ENCODE measurements at places on chromosomes 4 and X.
A peak's percentile ranks its signal among the peaks of the same experiment; 100 is the strongest.

- DNase-seq = no peak
These were observed 256.5 kb downstream of the CAMK2D start for GRCh38 chr4:113505044-113505443.

- peak; percentile 14 for DNase-seq
These were observed 325.9 kb downstream of the NR3C2 start for GRCh38 chr4:148116264-148116663.

- DNase-seq = no peak
These were observed 1073.7 kb downstream of the PDHA2 start for GRCh38 chr4:96913441-96914080.

DNA sequence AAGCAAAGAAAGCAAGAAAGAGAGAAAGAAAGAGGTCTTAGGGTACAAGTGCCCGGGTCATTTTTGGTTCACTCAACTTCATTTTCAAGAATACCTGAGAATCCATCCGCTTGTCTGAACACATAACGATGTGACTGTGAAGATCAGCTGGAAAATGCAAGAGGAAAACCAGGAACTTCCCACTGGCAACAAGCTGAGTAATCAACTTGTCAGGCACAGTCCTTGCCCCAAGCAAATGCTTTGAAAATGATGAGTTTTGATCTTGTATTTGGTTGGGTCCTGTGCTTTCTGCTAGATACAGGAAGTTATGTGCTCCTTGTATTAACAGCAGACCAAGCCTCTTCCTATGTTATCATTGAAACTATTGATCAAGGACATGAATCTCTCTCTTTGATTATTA, 239.1 kb downstream of the ASMT start:
- no peak for DNase-seq

GRCh38 chr4:137307806-137308205, 224.5 kb downstream of the PCDH18 start:
- no peak for DNase-seq

GRCh38 chr4:14783011-14783877, 219.0 kb upstream of the CPEB2 start:
- no peak for DNase-seq

- no peak for DNase-seq
These were observed 553.6 kb upstream of the BOD1L1 start for GRCh38 chr4:14180983-14181601.

DNA sequence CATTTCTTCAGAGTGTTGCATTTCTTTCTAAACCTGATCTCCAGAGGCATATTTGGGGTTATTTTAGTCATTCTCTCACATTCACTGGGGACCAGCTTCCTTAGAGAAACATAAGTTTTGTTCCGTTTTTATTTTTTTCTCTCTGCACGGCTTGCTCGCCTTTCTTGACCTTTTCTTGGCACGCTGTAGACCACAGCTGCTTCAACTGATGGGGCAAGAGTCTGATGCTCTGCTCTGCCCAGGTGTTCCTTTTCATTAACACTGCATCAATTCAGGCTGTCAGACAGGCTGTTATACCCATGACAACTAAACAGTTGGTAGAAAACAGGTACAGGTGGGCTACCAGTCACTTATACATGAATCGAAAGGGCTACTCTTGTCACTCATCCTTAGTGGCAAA, 682.2 kb upstream of the DIAPH2 start:
- no peak for DNase-seq

GRCh38 chr4:110452546-110452945, 23.4 kb upstream of the ENPEP start:
- no peak for DNase-seq

DNA sequence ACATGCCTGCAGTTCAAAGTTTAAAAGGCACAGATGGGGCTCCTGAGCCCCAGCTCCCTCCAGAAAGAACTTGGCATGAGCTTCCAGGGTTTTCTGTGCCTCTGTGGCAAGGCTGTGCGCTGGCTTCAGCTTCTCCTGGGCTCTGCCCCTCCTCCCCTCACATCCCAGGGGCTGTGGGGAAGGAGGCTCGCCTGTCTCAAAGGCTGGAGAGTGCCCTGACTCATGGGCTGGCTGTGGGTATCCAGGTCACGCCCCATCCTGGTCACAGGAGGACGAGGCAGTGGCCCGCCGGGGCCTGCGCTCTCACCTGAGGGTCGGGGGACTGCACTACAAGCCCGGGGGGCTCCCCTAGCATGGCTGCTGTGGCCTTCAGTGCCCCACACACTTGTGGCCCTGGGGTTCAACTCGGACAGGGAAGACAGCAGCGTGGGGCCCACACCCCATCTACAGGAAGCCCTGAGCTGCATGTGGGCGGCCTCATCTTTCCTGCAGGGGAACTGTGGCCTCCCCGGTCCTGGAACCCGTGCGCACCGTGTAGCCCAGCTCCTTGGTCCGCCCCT, 17.9 kb downstream of the LRPAP1 start:
- DNase-seq = no peak

GRCh38 chr4:138330531-138330930, 88.4 kb upstream of the SLC7A11 start:
- DNase-seq = no peak

GRCh38 chr4:77196866-77197265, 39.9 kb downstream of the CCNG2 start:
- no peak for DNase-seq

DNA sequence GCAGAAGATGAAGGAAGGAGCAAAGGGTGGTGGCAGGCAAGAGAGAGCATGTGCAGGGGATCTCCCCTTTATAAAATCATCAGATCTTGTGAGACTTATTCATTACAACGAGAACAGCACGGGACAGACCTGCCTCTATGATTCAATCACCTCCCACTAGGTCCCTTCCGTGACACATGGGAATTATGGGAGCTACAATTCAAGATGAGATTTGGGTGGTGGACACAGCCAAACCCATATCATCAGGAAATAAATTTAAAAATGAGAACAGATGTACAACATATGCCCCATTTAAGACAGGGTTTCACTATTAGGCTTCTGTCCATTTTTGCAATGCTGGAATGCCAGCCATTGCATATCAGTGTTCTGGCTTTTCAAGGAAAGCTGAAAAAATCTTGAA, 346.7 kb upstream of the SLIT2 start:
- no peak for DNase-seq

GRCh38 chrX:76147106-76147505, 25.8 kb upstream of the PBDC1 start:
- DNase-seq = no peak

- DNase-seq = no peak
These were observed 198.8 kb upstream of the BMP3 start for GRCh38 chr4:80831383-80832361.

DNA sequence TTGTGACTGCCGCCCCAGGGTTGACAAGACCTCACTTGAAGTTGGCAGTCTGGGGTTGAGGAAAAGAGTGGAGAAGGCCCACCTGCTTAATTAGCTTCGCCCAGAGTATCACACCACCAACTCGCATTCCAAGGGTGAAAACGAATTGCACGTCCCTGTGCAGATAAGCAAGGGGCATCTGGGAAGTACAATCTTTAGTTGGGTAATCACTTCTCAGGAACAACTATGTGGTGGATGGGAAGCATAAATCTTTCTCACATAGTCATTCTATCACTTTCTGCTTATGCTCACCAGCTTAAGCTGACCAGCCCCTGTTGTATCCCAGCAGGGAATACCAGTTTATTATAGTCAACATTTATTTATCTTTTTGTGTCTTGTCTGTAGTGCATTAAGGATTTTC, 14.3 kb downstream of the SPCS3 start:
- no peak for DNase-seq

GRCh38 chrX:44585866-44586265, 43.2 kb upstream of the FUNDC1 start:
- DNase-seq = no peak

GRCh38 chr4:16505267-16505666, 279.0 kb upstream of the TAPT1 start:
- DNase-seq = no peak

DNA sequence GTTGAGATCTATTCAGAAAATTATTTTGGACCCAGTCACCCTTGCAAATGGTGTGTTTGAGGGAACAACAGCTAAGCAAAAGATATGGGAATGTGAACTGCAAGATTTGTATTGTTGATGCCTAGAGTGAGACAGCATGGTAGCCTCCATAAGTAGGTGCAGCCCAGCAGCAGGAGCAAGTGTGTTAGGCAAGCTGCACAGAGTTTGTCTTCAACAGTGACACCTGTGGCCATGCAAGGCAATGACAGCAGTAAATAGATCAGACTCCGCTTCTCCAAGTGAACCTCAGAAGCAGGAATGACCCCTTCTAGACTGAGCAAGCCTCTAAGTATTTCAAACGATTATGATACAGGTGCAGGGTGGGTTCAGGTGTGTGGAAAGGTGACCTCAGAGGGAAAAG, 133.4 kb upstream of the MSX1 start:
- no peak for DNase-seq

GRCh38 chr4:185885604-185886003, 73.6 kb upstream of the SORBS2 start:
- DNase-seq = no peak

DNA sequence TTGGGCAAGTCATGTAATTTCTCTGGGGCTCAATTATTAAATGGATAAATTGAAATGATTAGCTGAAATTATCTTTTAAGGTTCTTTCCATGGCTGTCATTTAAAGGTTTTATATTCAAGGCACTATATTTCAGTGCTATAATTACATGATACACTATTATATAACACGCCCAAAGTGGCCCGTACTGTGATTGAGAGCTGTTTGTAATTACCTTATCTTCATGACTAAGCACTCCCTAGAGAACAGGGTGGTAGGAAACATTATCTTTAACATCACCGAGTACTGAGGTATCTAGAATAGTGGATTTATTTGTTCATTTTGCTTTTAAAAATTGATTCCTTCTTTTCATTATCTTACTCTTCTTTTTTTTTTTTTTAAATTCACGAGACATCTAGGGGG, 79.0 kb downstream of the DIAPH2 start:
- peak; percentile 31 for DNase-seq

DNA sequence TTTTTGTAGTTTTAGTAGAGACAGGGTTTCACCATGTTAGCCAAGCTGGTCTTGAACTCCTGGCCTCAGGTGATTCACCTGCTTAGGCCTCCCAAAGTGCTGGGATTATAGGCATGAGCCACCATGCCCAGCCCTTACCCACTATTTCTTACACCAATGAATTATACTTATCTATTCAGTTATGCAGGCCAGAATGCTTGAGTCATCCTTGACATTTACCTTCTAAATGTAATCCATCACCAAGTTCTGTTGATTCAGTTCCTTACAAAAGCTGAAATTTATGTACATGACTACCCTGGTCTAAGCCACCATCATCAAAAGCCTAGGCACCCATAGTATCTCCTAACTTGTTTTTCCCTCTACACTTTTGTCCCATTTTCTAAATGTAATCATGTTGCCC, 585.7 kb downstream of the IL15 start:
- no peak for DNase-seq

- no peak for DNase-seq
These were observed 268.6 kb upstream of the IGFBP7 start for GRCh38 chr4:57378766-57379165.

DNA sequence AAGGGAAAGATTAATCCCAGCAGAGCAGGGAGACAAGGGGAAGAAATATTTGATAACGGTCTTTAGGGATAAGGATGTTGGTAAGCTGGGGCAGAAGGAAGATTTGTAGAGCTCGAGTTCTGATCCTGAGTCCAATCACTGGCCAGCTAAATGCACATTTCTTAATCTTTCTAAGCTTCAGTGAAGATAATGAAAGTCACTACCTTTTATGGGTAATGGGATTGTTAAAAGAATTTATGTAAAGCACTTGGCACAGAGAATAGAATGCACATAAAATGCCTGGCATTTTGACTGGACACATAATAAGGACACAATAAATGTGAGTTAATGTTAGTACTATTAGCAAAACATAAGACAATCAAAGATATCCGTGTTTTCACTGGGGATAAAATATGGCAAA, 43.3 kb downstream of the NCAPG start:
- no peak for DNase-seq

GRCh38 chrX:138034136-138034535, 468.2 kb downstream of the ZIC3 start:
- DNase-seq = no peak

GRCh38 chr4:104976262-104976661, 170.4 kb upstream of the TET2 start:
- DNase-seq = no peak

DNA sequence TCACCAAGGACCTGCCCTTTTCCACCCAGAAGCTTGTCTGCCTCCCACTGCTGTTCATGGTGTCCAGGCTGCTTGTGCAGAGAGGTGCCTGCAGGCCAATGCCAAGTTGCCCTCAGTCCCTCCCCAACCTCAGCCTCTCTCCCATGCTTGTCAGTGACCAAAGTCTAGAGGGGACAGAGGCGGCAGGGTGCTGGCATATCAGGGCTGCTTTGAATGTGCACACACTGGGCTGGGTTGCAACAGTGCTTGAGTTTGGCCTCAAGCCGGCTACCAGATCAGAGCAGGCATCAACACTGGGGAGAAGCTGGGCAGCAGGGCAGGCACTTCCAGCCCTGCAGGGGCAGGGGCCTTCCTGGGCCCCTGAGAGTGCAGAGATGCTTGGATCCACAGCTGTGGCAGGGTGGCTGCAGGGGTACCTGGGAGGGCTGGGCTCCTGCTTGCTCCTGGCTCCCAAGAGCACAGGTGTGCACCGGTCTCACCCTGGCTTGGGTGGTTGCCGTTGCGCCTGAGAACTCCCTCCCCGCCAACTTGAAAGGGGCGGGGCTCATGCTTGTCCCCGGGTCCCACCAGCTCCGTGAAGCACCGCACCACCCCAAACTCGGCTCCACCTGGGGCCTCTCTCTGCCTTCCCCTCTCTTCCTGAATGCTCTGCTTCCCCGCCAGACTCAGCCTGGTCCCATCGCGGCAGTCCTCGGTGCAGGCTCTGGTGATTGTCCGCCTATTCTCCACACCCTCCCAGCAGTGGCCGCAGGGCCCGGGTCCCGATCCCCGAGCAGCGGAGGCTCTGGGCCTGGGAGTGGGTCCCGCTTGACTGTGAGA, 1681.9 kb upstream of the ADGRL3 start:
- DNase-seq = no peak

- DNase-seq = no peak
These were observed 53.9 kb upstream of the RPS6KA3 start for GRCh38 chrX:20320461-20321159.

GRCh38 chrX:8075636-8076035, 95.4 kb downstream of the VCX2 start:
- DNase-seq = no peak

GRCh38 chr4:6452897-6453687, 19.3 kb downstream of the PPP2R2C start:
- DNase-seq = no peak
